ENCODE measurements at places on chromosomes 1 and 21.

DNA sequence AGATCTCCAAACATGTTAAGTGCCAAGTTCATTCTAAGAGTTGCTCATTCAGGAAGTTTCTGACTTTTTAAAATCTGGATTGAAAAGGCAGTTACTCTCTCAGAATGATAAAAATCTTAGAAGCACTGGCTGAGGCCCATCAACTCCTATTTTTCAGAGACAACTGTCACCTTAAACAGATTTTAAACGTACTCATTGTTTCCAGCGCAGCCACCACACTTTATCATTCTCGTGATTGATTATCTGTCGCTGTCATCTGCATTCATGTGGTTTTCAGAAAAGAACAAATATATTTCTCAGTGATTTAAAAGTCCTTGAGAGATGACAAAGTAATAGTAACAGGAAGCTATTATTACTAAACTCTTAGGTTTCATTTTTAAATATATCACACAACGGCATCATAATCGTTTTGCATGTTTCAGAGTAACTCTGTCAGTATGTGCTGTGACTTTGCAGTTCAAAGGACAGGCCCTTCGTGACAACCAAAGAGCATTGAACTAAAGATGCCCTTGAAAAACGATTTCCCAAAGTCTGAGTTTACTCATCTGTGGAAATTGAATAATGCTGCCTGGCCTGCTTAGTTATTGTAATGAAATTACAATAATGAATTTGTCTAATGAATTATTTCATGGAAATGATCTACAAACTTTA is 14.9 kb upstream of the KCNK1 start:
- DNase-seq: no peak

- no peak for DNase-seq
These were observed 456.5 kb downstream of the OMA1 start for GRCh38 chr1:58089898-58090534.

DNA sequence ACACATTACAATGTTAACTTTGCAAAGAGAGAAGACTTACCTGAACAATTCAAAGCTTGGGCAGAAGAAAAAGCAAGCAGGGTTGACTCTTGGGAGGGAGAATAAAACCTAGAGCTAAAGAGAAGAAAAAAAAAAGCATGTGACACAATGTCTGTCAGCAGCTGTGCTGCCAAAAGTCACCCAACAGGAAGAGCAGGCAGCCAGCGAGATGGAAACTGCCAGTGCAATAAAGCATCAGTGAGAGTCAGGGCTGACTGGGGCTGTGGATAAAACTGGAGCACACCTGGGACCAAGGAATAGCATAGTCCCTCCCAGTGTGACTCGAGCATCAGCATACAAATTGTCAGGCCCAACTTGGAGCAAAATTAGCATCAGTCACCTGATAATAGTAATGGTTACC is 65.0 kb upstream of the SLC22A15 start:
- no peak for DNase-seq

- no peak for DNase-seq
These were observed 10.3 kb downstream of the HIVEP3 start for GRCh38 chr1:41908288-41908895.

DNA sequence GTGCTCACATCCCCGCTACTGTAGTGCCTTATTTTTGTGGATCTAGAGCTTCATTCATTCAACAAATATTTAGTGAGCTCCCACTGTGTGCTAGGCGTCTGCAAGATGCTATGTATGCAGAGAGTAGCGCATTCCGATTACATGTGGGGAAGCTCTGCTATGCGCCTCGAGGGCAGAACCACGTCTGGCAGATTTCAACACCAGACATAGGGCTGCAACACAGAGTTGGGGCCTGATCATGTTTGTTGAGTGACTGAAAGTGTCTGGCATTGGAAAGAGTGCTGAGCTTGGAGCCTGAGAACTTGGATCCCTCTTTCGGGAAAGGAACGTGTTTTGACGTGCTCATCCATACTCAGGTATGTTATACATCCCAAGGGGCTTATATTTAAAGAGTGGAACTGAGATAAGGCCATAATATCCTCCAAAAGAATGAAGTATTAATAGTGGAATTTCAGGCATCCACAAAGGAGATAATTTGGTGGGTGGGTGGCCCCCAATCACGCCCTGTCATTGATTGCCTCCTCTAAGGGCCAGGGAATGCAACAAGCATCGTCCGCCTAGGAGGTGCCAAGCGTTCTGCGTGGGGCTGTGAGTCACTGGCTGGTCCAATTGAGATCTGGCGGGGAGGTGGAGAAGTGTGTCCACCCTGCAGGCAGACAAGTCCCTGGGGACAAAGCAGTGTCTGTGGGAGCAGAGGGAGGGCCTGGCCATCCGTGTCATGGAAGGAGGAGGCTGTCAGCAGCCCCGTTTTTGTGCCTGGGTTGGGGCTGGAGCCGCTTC is 62.8 kb upstream of the ZBTB40 start:
- DNase-seq: no peak

All from HS-5 (cell line).